ENCODE measurements at places on chromosomes 5 and 9.
A peak's percentile ranks its signal among the peaks of the same experiment; 100 is the strongest.

DNA sequence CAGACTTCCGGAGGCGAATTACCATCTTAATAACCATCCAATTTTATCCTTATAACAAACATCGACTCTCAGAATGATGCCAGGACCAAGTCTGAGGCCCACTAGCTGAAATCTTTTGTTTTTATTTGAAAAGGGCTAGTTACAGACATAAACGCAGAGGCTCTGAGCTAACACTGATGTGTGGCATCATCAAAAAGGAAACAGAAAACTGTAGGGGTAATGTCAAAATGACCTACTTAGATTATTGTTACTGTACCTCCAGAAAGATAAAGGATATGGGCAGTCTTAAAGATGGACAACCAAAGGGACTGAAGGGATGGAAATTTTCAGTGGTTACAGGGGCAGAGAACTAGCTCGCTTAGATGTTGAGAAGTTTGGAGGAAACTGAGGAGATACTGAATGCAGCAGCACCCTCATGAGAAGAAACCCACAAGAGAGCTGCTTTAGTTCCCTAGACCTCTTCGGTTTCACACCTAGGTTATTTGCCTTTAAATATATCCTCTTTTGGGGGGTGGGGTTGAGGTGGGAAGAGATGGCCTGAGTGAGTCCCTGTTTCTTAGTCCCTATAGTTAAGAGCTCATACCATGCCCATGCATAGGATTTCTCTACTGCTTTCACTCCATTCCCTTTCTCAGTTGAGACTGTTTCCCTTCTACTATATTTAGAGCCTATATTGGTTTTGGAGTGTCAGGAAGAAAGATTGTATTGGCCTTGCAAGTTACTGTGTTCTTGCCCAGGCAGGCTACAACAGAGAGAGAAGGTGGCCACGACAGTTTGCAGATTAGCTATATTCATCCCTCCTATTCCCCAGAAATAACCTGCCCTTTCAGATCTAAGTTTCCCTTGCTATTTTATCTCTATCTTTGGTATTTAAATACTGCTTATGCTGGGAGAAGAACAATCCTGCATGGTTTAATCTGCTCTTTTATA lies 320.4 kb upstream of the EFNA5 start:
- no peak for DNase-seq

DNA sequence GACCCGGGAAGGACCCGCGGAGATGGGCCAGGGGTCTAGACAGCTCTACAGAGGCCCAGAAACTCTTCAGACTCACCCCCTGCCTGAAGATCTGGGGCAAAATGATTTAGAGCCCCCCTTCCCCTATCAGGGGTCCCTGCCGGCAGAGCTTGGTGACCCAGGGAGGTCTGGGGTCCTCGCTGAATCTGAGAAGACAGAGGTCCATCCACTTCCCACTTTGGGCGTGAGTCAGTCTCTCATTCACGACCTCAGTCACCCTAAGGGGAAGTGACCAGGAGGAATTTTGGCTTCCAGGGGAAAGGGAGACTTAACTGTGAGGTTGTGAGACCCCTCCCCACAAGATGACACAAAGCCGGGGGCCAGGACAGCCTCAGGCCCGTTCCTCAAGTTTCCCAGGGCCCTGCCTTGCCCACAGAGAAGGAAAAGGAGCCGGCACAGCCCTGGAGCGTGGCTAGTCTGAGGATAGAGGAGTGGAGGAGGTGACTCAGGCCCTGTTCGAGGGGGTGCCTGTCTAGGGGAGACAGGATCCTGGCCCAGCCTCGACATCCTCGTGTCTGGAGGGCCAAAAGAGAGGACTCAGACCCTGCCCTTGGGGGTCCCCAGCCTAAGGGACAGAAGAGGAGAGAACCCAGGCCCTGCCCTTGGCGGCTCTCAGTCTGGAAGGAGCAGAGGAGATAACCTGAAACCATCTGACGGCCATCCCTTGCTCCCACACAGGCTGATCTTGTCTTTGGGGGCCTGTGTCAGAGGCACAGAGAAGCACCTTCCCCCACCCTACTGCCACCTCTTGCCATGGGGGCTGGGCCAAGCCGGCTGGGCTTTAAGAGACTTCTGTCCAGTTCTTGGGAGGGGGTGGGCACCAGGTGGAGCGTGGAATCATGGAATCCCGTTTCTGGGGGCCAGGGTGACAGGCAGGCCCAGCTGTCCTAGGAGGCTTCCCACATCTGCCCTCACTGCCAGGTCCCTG lies 889 bp downstream of the PDLIM4 start:
- DNase-seq: no peak

DNA sequence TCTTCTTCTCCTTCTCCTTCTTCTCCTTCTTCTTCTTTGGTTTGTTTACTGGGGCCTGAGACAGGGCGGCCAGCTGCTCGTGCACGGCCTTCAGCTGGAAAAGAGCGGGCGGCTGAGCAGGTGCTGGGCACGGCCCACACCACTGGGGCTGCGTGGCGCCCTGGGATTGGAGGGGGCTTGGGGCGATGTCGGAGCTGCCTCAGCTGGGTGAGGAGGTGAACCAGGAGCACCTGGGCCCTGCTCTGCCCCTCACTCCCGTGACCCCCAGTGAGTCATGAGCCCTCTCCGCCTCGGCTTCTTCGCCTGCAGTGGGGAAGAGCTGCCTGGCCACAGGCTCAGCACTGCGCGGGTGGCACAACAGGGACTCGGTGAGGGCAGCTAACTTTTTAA lies 14.9 kb downstream of the BRD3OS start:
- DNase-seq: no peak

- DNase-seq: no peak
These were observed 421.0 kb downstream of the GADD45G start for GRCh38 chr9:90025816-90026215.

DNA sequence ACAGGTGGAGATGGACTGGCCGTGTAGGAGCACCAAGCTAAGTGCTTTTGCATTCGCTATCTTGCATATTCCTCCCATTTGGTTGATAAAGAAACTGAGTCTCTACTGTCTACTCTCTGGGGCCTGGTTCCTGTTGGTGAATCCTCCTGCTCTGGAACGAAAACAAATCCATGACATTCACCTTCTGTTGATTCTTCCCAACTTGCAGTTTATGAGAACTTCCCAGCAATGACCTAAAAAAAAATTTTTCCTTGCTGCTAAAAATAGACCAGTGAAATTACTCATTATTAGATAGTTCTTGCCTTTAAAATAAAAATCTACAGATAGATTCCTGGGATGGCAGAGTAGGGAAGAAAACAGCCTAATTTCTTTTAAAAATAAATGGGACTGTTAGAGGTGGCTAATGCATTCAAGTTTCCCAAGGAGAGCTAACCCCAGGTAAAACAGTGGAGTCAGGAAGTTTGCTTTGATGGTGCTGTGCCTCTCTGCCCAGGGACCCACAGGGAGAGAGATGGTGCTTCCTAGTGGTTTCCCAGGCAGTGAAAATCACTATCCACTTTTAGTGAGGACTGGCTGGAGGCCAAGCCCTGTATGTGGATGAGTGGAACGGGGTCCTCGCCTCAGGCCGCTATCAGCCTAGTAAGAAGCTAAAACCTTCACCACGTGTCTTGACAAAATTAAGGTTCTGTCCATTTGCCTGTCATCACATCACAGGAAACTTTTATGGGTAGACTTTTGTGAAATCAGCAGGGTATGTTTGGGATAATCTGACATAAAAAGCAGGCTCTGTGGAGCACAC lies 68.4 kb upstream of the NR3C1 start:
- DNase-seq: no peak

- no peak for DNase-seq
These were observed 601 bp upstream of the FAF2 start for GRCh38 chr5:176447591-176447977.

- no peak for DNase-seq
These were observed 11.6 kb upstream of the MEGF9 start for GRCh38 chr9:120725907-120726306.

GRCh38 chr9:108588246-108588645 lies 267.5 kb downstream of the ACTL7B start:
- DNase-seq: no peak

- no peak for DNase-seq
These were observed 203.6 kb downstream of the EDIL3 start for GRCh38 chr5:84181093-84181492.

GRCh38 chr9:389159-389558 lies 174.5 kb downstream of the DOCK8 start:
- no peak for DNase-seq

- no peak for DNase-seq
These were observed 53.0 kb downstream of the TSSK1B start for GRCh38 chr5:113381791-113382190.

- no peak for DNase-seq
These were observed 39.2 kb downstream of the DMRT1 start for GRCh38 chr9:880725-881124.

- no peak for DNase-seq
These were observed 167.1 kb downstream of the NIPBL start for GRCh38 chr5:37043693-37044092.

- no peak for DNase-seq
These were observed 90.9 kb upstream of the BOD1 start for GRCh38 chr5:173707392-173707791.

DNA sequence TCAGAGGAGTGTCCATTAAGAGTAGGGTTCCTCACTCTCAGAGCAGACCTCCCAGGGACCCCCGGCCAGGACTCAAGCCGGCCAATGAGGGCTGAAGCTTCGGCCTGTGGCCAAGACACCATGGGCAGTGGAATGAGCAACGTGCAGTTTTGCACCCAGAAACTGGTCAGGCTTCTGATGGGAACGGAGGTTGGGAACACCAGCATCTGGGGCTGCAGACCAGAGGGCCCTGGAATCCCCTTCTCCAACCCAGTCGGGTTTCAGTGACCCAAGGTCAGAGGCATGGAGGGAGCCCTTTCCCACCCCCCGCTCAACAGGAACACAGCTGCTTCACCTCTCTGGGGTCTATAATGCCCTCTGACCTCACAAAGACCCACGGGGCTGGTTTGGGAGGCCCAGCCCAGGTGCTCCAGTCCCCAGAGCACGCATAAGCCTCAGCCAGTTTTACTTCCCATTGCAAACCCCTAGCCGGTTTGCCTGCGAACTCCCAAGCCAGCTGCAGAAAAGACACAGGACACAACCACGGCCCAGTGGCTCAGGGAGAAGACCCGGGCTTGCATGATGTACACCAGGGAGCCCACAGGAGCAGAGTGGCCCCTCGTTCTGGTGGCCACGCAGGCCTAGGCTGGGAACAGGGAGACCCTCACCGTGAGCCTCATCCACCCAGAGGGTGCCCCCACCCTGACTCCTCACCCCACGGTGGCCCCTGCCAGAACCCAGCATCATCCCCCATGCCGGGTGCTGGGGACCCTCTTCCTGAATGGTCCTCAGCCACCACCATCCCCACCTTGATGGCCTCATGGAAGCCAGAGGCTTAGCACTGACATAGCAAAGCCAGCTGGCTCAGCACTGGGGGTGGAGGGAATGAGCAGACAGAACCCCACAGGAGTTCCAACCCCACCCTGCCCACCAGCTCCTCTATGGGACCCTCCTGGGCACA lies 30.6 kb downstream of the VAV2 start:
- no peak for DNase-seq

GRCh38 chr5:66247176-66247960 lies 103.3 kb downstream of the SREK1 start:
- DNase-seq: peak; percentile 52

DNA sequence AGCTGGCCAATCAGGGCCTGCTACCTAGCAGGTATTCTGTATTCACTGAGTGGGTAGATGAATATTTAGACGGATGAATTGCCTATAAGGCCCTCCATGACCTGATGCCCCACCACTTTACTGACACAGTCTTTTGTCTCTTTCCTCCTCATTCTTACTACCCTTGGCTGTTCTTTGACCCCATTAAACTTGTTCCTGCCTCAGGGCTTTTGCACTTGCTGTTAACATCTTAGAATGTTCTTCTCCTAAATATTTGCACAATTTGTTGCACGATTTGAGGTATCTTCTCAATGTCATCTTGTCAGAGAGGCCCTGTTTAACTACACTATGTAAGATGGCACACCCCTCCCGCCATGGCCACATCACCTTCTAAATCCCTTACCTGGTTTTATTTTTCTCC lies 3.3 kb upstream of the TTC23L start:
- no peak for DNase-seq

DNA sequence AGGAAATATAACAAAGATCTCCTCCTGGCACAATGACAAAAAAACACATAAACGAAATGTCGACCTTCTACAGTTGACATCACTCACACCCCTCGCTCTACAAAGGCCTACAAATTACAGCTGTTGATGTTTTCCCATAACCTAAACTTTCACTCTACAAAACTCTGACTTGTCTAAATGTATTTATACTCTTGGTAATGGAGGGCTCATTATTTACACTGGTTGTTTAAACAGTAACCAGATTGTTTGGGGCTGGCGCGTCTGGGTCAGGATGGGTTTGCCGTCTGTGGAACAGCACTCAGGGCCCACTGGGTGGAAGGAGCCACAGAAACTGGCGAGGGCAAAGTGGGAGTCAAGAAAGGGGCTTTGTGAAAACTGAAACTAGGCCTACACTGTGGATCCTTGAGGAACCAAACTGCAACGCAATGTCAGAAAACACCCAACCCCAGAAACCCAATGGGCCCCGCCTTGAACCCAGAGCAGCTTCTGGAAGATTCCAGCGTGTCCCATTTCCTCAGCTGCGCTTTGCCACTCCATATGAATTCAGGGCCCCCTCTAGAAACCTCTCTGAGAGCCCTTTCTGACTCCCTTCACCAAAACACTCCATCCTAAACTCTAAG lies 136.7 kb downstream of the ROR2 start:
- DNase-seq: no peak

DNA sequence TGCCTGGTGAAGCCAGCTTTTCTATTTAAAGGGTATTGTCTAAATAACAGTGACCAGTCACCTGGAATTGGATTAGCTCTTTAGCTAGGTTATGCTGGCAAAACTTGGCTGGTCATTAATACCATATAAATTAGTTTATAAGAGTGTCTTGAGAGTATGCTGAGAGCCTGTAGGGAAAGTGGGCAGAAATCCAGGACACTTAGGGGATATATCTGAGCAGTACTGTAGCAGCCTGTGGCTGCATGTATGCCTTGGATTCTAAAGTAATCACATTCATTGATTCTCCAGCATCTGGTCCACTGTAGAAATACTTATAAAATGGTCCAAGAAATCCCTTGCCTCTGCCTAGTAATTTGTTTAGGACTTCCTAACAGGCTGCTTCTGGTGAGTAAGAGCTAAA lies 288.9 kb upstream of the DMAC1 start:
- no peak for DNase-seq

DNA sequence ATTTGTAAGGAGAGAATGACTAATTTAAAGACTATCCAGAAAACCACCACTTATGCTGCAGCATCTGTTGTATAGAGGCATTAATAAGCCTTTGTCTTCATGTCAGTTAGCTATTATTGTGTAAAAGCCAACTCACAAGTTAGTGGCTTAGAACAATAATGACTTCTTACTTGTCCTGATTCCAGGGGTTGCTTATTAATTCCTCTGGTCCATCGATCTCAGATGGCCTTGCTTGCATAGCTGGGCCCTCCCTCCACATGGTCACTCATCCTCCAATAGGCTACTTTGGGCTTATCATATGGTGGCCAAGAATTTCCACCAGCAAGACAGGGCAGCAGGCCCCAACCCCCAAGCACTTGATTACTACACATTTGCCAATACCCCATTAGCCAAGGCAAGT lies 44.5 kb upstream of the STK32A start:
- DNase-seq: no peak

GRCh38 chr5:59319250-59319649 lies 574.3 kb downstream of the PDE4D start:
- DNase-seq: no peak
